ENCODE measurements at places on chromosomes 1 and 21.

DNA sequence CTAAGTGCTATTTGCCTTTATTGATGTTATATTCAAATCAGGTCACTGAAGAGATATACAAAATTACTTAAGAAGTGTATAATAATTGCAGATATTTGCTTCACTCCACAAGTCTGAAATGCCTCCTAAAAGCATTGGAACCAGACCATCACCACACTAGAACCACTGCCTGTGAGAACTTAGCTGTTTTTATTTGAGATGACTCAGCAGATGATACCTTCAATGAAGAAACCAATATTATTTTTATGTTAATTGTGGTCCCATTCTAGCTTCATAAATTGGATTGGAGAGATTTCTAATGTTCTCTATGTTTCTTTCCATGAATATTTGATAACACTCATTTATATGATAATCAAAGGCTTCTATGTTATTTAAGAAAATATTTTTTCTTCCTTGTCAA is 740.6 kb downstream of the KCNT2 start:
- DNase-seq = no peak

- DNase-seq = no peak
Measured at GRCh38 chr1:34721646-34722355, 33.0 kb upstream of the GJB5 start.

DNA sequence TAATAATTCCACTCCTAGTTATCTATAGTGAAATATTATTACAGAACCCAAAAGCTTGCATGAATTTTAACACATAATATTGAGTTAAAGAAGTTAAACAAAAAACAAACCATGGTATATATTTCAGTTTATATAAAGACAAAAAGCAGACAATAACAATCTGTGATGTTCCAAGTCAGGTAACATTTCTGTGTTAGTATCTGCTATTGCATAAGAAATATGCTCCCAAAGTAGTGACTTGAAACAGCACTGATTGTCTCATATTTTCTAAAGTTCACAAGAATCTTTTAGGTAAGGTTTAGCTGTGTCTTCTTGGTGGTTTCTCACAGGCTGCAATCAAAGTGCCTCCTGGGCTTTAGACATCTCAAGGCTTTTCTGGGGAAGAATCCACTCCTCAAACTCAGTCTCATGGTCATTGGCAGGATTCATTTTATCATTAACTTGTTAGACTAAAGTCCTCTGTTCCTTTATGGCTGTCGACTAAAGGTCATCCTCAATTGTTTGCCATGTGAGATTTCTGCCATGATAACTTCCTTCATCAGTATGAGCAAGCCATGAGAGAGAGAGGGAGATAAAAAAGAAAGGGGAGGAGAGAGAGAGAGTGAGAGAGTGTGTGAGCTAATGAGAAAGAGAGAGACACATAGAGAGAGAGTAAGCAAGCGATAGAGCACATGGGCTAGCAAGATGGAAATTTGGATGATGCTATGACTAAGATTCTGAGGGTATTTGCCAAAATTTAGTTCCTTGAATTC is 19.9 kb downstream of the GBP1 start:
- no peak for DNase-seq

DNA sequence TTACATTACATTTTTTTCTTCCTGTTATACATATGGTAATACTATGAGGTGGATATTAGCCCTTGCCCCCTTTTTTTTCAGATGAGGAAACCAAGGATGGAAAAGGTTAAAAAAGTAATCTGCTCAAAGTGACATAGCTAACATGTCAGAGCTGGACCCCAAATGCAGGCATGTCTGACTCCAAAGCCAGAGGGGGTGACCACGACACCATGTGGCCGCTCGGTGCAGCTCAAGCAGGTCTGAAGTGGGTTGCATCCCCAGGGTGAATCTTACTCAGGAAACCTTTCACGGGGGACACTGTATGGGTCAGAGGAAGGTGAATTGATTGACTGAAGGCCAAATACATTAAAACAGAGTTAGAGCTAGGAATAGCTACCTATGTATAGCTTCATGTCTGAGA is 34.8 kb downstream of the CD34 start:
- DNase-seq = no peak

GRCh38 chr1:241817956-241818612 is 29.9 kb upstream of the EXO1 start:
- no peak for DNase-seq

GRCh38 chr1:16101623-16102022 is 28.2 kb upstream of the FAM131C start:
- no peak for DNase-seq

- DNase-seq = no peak
Measured at GRCh38 chr21:41349619-41350390, 12.0 kb upstream of the MX2 start.

- peak; percentile 31 for DNase-seq
Measured at GRCh38 chr21:46097336-46098293, at the start of gene COL6A2. Gene COL6A2, plus strand, starts transcription at chr21:46098112.

DNA sequence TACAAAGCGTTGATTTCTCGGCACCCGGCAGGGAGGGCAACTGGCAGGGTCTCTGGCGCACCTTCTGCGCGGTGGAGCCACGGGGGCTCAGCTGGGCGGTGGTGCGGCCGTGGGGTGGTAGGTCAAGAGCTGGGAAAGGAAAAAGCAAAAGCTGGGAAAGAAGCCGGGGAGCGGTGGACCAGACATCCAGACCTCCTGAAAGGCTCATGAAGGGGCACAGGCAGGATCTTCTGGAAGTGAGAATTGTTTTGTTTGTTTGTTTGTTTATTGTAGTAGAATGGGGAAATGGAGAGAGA is 7.2 kb upstream of the RNU1-1 start:
- no peak for DNase-seq

Measured in body of pancreas (tissue), 4 donors.